CD4-positive, alpha-beta T cell treated with Interleukin-6 for 4 hours (primary cell): ENCODE measurements at places on chromosomes 6 and 20.

- no peak for DNase-seq
Measured at GRCh38 chr20:7248281-7249201, 481.1 kb downstream of the BMP2 start.

DNA sequence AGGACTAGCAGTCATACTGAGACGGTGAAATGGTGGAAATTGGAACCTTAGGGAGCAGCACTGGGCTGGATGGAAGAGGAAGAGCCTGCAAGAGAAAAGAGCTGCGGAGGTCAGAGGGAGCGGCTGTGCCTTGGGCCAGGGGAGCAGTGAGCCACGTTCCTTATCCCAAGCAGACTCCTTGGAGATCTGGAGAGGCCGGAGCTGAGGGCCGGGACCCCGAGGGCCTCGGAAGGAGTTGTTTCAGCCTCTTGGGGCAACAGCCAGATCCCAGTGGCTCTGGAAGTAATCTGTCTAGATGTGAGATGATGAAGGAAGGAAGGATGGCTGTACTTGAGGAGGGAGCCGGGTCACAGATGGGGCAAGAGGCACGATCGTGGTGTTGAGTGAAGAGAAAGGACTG, 16.1 kb downstream of the PCMTD2 start:
- no peak for DNase-seq

DNA sequence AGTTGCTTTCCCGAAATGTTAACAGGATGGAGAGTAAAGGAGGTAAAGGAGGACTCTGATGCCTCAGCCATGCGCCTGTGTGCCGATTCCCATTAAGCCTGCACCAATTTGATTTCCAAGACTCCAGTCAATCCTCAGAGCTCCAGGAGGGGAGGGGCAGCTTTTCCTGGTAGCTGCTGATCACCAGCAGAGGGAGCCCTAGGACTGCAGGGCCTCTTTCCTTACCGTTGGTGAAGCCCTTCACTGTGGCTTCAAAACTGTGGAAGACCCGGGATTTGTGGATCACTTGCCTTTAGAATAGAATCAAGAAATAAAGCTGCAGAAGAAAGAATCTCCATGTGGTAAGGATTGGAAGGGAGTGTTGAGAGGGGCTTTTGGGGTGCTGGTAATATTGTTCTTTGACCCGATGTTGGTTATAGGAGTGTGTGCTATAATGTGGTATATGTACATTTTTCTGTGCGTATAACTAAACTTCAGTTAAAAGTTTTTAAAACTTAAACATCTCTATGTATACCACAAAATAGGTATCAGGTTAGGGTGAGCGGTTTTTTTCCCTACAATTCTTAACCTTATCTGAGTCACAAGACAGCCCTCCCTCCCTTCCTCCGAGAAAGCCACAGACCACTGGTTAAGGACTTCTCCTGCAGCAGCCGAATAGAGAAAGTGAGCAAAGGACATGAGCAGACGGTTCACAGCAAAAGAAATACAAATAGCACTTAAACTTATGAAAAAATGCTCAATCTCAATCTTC, 6.9 kb upstream of the OSER1 start:
- peak; percentile 78 for DNase-seq

GRCh38 chr6:105790635-105791034, 295.5 kb upstream of the PRDM1 start:
- no peak for DNase-seq

DNA sequence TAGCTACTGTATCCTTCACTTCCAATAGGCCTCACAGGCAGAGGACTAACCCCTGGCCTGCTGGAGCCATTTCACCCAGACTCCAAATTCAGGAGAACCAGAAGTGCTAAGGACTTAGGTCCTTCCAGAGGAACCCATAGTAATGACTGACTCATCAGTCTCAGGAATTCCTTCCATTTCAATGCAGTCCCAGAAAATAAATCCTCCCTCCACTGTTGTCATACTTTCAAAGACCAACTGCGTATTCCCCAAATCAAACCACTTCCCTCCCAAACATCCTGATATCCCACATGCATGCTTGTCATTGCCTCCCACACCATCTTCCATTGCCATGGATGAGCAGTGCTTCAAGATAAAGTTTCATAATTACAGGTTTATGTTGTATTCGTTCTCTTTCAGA, 31.8 kb upstream of the NT5E start:
- no peak for DNase-seq

- DNase-seq, result no peak
Measured at GRCh38 chr6:142764311-142764710, 180.7 kb downstream of the HIVEP2 start.
